Urothelium cell line (cell line): ENCODE measurements at places on chromosomes 12 and 14.
A peak's percentile ranks its signal among the peaks of the same experiment; 100 is the strongest.

DNA sequence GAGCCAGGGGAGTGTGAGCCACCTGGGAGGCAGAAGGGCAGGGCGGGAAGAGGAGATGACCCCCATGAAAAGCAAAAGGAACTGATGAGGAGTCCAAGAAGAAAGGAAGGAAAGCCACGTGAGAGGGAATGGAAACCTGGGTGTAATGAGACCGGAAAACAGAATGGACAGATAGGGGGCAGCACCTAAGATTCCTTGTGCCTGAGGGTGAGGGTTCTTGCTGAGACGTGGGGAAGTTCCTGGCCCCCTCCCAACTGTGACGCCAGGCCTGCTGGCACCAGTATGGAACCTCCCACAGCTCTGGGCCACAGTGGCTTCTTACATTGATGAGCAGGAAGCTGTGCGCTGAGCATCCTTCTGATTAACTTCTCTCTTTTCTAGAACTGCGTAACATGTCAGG lies 30.8 kb downstream of the TTC7B start:
- no peak for DNase-seq

GRCh38 chr14:59337141-59337611 lies 128.0 kb downstream of the GPR135 start:
- no peak for DNase-seq

GRCh38 chr12:59580050-59580449 lies 15.8 kb upstream of the SLC16A7 start:
- no peak for DNase-seq

- no peak for DNase-seq
Measured at GRCh38 chr14:77314043-77314442, 6.6 kb downstream of the POMT2 start.

DNA sequence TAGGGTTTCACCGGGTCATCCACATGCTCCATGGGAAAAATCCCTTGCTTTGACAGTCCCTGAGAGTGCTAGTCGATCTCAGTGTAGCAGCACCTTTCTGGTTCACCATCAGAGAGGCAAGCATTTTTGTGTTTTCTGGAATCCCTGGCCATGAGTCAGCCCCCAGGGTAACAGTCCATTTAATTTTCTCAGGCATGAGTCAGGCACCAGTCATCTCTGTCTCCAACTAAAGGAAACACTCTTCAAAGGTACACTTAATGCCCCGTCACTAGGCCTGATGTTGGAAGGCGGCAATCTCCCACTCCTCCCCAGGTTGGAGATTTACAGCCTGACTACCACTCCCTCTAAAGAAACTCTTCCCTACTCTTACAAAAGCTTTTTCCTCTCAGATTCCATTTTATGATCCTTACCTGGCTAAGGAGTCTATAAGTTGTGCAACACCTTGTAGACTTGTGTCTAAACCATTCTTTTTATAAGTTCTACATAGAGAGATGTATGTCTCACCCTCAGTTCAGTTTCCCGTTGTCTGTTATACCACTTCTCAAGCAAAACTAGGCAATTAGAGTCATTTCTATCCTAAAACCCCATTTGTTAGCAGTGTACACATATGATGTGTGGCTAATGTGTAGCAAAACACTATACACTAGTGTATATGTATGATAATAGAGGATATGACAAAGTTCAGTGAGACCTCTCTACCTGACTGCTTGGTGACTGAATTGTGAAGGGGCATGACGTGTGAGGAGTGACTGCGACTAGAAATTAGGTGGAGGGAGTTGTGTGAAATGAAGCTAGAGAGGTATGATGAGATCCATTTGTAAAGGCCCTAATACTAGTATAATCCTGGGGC lies 24.6 kb downstream of the TMEM19 start:
- DNase-seq: peak; percentile 73

- no peak for DNase-seq
Measured at GRCh38 chr14:101108579-101109346, 205.2 kb upstream of the RTL1 start.

GRCh38 chr12:15629108-15629507 lies 160.1 kb downstream of the EPS8 start:
- peak; percentile 85 for DNase-seq
